GM19239 (cell line): ENCODE measurements at places on chromosomes 2 and 18.

- no peak for DNase-seq
Measured at GRCh38 chr18:76502551-76502950, 7.5 kb upstream of the ZNF516 start.

DNA sequence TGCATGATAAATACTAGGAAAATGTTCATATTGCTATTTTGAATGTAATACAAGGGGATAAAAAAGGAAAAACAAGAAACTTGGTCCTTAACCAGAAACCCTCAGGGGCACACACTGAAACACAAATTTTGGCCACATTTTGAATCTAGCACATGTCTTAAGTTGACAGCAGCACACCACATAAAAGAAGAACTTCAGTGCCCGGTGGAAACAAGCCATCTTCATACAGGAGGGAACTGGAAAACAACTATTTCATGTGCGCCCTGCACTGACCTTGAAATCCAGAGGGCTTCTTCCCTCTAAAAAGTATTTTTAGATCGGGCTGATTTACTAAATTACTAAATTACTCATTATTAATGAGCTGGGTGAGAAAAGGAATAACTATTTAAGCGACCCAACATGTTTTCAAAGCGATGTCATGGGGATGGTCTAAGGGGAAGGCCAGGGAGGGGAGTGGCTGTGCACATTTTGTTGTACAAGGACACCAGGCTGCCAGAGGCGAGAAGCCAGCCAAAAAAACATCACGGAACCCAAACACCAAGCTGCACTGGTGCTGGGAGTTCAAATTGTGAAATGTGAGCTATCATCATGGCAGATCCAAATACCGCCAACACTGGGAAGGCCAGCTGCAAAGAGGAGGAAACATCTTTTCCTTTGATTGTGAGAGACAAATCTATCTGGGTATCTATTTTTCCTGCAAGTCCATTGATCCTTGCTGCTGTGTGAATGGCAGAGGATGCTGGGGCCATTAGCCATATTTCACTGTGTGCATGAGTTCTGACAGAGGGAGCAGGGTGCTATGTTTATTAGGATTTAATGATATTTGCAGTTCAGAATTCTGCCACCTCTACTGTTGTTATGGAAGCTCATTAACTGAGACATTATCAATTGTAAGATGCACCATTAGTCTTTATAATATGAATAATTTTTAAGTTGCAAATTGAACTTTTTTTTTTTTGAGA is 150.7 kb upstream of the LMAN1 start:
- DNase-seq: no peak

GRCh38 chr2:149027590-149028250 is 10.8 kb upstream of the LYPD6B start:
- no peak for DNase-seq

GRCh38 chr2:151437630-151438029 is 27.9 kb downstream of the RIF1 start:
- DNase-seq: no peak

DNA sequence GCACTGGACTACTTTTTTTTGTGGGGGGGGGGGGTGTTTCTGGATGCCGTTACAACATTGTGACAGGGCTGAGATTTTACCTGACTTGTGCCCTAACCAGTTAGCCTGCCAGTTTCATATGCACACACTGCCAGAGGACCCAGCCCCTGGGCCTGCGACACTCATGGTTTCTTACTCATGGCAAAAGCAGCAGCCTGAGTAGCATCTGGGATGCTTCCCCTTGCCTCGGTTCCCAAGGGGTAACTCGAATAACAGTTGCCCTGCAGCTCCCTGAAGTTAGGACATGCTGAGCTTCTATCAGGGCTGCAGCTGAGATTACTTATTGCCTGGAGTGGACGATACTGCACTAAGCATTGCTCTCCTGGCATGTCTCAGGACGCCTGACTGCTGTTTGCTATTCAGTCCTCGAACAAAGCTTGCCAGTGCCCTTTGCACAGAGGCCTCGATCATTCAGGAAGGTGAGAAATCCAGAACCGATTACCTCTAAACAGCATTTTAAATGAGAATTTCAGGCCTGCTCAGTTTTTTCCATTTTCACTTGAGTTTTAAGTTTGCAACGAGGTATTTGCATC is 47.9 kb downstream of the TRPM8 start:
- DNase-seq: no peak

GRCh38 chr2:6806604-6807003 is 59.1 kb downstream of the CMPK2 start:
- no peak for DNase-seq

DNA sequence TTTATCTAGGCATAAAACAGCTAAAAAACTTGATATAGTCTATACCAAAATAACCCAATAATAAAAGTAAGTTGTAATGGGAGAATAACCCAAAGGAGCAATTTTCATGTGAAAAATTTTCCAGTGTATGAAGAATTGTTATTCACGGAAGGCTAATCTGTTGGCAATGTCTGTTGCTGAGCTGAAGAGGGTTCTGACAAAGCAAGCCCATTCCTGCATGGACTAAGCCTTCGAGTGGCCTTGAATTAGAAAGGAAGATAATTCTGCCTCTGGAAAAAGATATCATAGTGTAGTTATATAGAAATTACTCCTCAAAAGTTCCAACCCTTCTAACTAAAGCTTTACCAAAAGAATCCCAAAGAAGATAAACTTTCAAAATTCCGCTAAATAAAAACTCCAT is 101.5 kb downstream of the MAP2 start:
- no peak for DNase-seq

DNA sequence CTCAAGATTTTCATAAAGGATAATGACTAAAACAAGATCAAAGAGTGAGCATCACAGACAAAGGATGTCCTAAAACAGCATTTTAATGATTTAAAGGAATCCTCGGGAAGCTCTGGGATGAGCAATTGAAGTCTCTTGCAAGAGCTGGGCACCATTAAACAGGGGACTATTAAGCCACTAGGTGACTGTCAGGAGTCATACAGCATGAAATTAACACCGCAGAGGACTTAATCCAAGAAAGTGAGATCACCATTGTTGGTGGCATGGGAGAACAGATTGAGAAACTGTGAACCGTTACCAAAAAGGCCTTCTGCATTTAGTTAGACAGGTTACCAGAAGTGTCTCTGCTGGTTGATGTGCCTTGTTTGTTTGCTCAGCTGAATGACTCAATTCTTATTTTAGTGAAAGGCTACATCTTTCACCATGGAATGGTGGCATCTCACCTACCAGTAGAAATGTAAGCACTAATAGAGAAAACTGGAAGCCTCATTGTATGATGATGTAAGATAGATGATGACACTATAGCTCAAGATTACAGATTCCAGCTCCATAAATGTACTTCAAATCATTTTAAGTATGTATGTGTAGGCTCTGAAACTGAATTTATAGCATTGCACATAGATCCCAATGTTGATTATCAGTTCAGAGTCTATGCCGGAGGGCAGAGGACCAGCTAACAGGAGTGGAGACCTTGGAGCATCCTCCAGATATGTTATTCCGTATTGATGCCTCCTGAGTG is 427.6 kb downstream of the SUCLG1 start:
- DNase-seq: no peak

- DNase-seq: no peak
Measured at GRCh38 chr2:184004948-184005672, 593.2 kb upstream of the ZNF804A start.

GRCh38 chr2:173934895-173935294 is 30.3 kb downstream of the SP3 start:
- DNase-seq: no peak

- peak; percentile 49 for DNase-seq
Measured at GRCh38 chr18:36638224-36638623, 190.6 kb downstream of the TPGS2 start.

- no peak for DNase-seq
Measured at GRCh38 chr2:12347066-12347493, 369.7 kb upstream of the TRIB2 start.

DNA sequence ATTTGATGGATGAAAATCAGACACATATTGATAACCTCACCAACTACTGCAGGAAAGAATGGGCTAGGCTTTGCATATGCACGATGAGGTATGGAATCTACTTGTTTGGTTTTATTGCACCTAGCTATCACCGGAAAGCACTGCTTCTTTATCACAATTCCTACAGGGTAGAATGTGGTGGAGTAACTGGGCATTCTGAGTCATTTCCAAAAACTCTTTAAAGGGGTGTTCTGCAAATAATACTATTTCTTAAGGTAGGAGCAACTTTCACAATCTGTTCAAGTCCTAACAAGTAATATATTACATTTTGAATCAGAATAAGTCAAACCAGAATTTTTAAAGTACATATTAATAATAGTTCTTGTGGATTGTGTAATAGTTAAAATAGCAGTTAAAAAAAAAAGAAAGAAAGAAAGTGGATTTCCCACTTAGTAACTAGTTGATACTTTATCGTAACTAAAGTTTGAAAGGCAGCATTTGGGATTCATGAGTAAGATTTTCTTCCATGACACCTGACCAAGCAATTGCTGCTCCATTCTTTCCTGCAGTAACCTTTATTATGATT is 40.5 kb downstream of the INO80C start:
- no peak for DNase-seq

- DNase-seq: no peak
Measured at GRCh38 chr18:45408218-45408617, 207.1 kb upstream of the SLC14A2 start.

GRCh38 chr18:58216071-58216481 is 172.1 kb downstream of the NEDD4L start:
- DNase-seq: no peak

DNA sequence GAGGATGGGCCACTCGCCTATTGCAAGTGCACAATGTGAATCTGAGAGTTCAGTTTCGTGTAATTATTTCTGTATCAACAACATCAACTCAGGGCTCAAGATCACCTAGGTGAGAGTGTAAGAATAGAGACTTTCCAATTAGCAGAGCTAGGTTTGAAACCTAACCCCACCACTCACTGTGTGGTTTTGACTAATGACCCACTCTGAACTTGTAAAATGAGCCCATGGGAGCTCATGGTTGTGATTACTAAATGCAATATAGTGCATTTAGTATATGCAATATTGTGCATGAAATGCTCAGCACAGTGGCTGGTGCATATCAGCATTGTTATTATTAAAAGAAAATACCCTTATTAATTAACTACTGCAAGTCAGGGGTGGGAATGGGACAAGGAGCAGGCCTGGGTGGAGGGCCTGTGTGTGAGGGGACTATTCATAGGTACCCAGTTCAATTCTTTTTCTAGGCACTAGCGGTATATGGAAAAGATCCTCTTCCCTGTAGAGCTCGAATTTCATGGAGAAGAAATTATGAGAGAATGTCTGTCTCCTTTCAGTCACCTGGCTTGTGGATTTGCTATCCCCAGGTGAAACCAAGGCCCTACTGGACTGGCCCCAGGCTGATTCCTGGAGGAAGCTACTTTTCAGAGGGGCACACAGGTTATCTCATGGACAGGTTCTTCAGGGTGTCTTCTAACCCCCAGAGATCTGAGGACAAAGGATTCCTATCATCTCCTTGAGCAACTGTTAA is 169.5 kb downstream of the GFPT1 start:
- no peak for DNase-seq
